ENCODE measurements at places on chromosomes 3 and 15. TPM values are rescaled to one million over a fixed set of nuclear protein-coding genes. Genes with fewer than 3 reads are reported as not detected.

The GOLGA6A gene
- not detected for total RNA-seq

The DAZL gene
- not detected for total RNA-seq

The RYR3 gene
- 0.32 TPM for total RNA-seq

The CSTA gene
- 39.5 TPM for total RNA-seq

The KLHL40 gene
- not detected for total RNA-seq

The DUOXA2 gene
- total RNA-seq = not detected

The ERICH6 gene
- total RNA-seq = not detected

The NANOGP8 gene
- total RNA-seq = 0.59 TPM

The SLC4A7 gene
- 17.2 TPM for total RNA-seq

The IL1RAP gene
- total RNA-seq = 26.8 TPM

DNA sequence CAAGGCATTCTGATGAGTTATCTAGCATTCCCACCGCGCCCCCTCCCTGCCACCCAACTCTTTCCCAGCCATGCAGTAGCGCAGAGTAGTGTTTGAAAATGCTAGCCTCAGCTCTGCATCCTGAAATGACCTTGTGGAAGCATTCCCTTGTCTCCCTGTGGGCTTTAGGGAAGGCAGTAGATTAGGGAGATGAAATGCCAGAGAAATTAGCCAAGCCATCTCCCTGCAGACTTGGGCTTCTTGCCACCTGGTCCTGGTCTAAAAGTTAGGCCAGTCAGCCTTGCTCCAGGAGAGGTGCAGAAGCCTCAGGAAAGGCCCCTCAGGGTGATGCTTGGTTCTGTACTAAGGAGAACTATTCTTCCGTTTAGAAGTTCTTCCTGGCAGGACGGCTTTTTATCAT, 231.2 kb downstream of the CACNA2D3 start:
- DNase-seq = no peak
- H3K27ac ChIP-seq = no peak overlapping the region
- no peaks in the 10 kb centered on the region for H3K27me3 ChIP-seq
- peaks cover 11% of the 10 kb centered on the region for H3K4me1 ChIP-seq

DNA sequence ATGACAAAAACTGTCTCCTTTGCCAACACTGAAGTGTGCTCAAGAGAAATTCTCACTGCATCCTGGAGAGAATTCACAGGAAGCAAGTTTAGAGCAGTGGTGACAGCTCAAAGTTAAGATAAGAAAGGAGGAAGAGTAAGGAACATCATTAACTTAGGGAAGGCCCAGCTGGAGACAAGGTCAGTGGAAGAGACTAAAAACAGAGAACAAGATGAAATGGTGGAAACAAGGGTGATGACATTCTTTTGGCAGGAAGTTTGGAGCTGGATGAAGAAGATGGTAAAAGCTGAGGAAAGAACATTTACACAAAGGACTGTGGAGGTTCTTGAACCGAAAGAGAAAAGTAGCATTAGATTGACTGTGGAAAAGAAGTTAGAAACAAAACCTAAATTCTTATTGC, 6.7 kb upstream of the SUCLG2 start:
- H3K27me3 ChIP-seq = no peaks in the 10 kb centered on the region
- H3K36me3 ChIP-seq = no peaks in the 10 kb centered on the region
- DNase-seq = no peak
- H3K4me1 ChIP-seq = no peaks in the 10 kb centered on the region
- H3K4me3 ChIP-seq = no peak overlapping the region

- H3K4me1 ChIP-seq = peaks cover 28% of the 10 kb centered on the region
- DNase-seq = peak; percentile 98
- H3K27me3 ChIP-seq = no peaks in the 10 kb centered on the region
- H3K27ac ChIP-seq = peak within 1 kb of the TSS; percentile 74
- H3K4me3 ChIP-seq = peak within 1 kb of the TSS; percentile 90
Measured at GRCh38 chr15:39782441-39783138, at the start of gene FSIP1. Gene FSIP1, minus strand, starts transcription at chr15:39782841. Its CDS starts 6,317 bp downstream, at chr15:39776524.

DNA sequence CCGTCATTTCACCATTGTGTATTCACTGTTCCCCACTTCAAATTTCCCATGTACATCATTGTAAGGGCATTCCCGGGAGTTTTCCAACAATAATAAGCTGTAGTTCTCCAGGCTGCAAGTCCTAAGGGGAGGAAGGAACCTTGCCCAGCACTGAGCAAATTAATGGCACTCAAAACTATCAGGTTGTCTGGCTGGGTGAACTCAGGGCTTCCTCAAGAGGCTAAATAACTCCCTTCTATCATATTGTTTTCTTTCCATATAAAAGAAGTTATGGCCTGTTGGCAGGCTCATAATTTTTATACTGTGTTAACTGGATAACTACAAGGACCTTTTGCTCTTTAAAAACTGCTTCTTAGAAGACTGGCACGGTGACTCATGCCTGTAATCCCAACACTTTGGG, 71.4 kb downstream of the SEMA6D start:
- no peaks in the 10 kb centered on the region for H3K4me1 ChIP-seq
- H3K4me3 ChIP-seq = no peak overlapping the region
- H3K27ac ChIP-seq = no peak overlapping the region
- H3K27me3 ChIP-seq = no peaks in the 10 kb centered on the region

DNA sequence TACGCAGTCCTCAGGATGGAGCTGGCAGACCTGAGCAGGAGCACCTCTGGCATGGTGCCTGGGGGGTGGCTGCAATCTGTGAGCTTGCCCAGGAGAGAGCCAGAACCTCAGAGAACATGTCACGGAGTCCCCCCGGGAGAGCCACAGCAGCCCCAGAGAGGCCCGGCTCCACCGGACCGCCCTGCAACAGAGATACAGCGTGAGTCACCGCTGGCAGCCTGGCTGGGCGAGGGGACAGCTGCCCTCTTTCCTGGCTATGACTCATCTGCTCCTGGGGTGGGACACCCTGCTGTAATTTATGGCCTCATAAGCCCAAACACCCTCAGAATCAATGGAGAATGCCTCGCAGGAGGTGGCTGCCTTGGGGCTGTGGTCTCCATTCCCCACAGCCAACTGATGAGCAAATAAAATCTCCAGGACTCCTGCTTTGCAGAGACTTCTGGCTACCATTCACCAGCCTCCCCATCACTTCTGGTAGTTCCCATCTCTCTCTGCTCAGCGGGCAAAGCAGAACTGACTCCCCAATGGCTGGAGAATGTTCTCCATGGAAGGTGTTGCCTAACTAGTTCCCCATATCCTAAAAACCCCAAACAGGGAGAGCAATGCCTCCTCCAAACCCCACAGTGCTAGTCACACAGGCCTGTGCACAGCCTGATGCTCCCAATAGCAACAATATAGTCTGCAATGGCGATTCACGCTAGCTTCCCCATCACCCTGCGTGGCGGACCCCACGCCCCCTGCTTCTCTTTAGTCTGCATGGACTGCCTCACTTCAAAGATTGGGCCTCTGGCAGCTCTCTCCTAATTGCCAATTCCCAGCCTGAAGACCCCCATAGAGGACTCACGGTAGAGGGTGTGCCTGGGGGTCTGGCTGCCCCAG, 21.6 kb downstream of the ACSBG1 start:
- H3K27ac ChIP-seq = no peak overlapping the region
- no peaks in the 10 kb centered on the region for H3K36me3 ChIP-seq
- H3K4me1 ChIP-seq = no peaks in the 10 kb centered on the region

GRCh38 chr15:66746231-66746605, 44.2 kb downstream of the SMAD6 start:
- DNase-seq = no peak
- H3K27ac ChIP-seq = no peak overlapping the region

- no peak overlapping the region for H3K27ac ChIP-seq
- H3K27me3 ChIP-seq = no peaks in the 10 kb centered on the region
- no peaks in the 10 kb centered on the region for H3K36me3 ChIP-seq
- H3K4me1 ChIP-seq = no peaks in the 10 kb centered on the region
Measured at GRCh38 chr15:68536331-68537095, 42.3 kb upstream of the CORO2B start.

- no peaks in the 10 kb centered on the region for H3K27me3 ChIP-seq
- no peak overlapping the region for H3K27ac ChIP-seq
- peaks cover 13% of the 10 kb centered on the region for H3K36me3 ChIP-seq
- no peak for DNase-seq
- H3K4me3 ChIP-seq = no peak overlapping the region
Measured at GRCh38 chr15:81263477-81263876, 60.5 kb downstream of the STARD5 start.

DNA sequence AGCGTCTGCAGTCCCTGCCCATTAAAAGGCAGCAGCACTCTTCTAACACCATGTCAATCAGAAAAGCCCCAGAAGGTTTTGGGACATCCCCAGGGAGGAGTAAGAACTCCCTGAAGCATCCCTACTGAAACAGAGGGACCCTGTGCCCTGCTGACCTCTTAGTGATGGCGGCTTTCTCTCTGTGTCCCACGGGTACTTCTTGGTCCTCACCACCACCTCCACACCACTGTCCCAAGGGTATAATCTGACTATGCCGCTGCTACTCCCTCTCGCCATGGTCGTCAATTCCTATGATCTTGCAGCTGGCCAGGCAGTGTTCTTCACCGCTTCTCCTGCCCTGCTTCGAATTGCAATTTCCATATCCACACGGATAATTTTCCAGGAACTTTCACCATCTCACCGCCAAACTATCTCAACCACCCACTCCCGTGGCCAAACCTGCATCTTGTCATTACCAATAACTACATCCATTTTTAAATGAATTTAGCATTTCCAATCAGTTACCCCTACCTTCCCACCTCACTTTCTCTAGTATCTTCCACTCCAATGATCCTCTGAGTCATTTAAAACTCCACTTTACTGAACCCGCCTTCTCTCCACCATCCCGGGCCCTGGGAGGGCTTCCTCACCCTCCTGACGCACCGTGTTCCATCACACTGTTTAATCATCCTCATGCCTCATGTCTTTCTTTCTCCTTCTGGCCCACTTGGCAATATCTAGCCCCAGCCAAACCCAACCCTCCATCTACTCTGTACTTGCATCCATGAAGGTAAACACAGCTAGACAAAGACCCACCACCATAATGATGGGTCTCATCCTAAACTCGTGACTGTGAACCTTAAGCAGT, 23.7 kb downstream of the PRR23E start:
- peaks cover 6% of the 10 kb centered on the region for H3K27me3 ChIP-seq
- H3K36me3 ChIP-seq = no peaks in the 10 kb centered on the region
- no peaks in the 10 kb centered on the region for H3K4me1 ChIP-seq
- H3K4me3 ChIP-seq = no peak overlapping the region
- no peak for DNase-seq

- H3K27me3 ChIP-seq = peaks cover 99% of the 10 kb centered on the region
- H3K4me1 ChIP-seq = peaks cover 21% of the 10 kb centered on the region
- no peak overlapping the region for H3K4me3 ChIP-seq
- no peak overlapping the region for H3K27ac ChIP-seq
- no peaks in the 10 kb centered on the region for H3K36me3 ChIP-seq
Measured at GRCh38 chr3:147395899-147396711, 10.2 kb downstream of the ZIC4 start.

DNA sequence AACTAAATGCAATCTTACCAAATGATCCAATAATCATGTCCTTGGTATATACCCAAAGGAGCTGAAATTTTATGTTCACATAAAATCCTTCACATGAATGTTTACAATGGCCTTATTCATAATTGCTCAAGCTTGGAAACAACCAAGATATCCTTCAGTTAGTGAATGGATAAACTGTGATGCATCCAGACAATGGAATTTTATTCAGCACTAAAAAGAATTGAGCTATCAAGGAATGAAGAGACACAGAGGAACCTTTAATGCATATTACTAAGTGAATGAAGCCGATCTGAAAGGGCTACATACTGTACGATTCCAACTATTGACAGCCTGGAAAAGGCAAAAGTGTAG, 168.4 kb downstream of the PDE8A start:
- DNase-seq = no peak
- H3K4me3 ChIP-seq = no peak overlapping the region
- no peaks in the 10 kb centered on the region for H3K36me3 ChIP-seq
- no peaks in the 10 kb centered on the region for H3K4me1 ChIP-seq
- no peaks in the 10 kb centered on the region for H3K27me3 ChIP-seq
- no peak overlapping the region for H3K27ac ChIP-seq

- no peak overlapping the region for H3K4me3 ChIP-seq
- no peaks in the 10 kb centered on the region for H3K36me3 ChIP-seq
- DNase-seq = no peak
Measured at GRCh38 chr15:81363718-81364500, 10.1 kb downstream of the TMC3 start.

DNA sequence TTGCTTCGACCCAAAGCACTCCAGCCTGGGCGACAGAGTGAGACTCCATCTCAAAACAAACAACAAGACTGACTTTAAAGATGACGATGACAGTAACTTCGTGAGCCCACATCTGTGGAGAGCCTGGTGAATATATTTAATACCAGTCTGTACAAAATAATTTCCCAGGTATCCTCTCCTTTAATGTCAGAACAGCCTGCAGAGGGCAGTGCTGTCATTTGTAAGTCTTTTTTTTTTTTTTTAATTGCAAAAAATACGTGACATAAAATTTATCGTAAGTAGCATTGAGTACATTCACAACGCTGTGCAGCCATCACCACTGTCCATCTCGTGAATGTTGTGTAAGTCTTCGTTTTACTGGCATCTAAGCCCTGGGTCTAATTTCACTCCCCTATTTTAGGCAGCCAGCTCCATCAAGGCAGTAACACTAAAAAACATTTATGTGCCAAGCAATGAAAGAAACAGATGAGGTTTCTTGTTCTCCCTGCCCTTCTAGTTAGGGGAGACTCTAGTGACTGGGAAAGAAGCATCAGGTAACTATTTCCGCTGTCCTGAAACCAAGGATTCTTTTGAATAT, 1.4 kb downstream of the HTD2 start:
- no peaks in the 10 kb centered on the region for H3K27me3 ChIP-seq
- no peak for DNase-seq
- H3K4me1 ChIP-seq = peaks cover 29% of the 10 kb centered on the region
- peak overlapping the region; percentile 94 for H3K4me3 ChIP-seq

DNA sequence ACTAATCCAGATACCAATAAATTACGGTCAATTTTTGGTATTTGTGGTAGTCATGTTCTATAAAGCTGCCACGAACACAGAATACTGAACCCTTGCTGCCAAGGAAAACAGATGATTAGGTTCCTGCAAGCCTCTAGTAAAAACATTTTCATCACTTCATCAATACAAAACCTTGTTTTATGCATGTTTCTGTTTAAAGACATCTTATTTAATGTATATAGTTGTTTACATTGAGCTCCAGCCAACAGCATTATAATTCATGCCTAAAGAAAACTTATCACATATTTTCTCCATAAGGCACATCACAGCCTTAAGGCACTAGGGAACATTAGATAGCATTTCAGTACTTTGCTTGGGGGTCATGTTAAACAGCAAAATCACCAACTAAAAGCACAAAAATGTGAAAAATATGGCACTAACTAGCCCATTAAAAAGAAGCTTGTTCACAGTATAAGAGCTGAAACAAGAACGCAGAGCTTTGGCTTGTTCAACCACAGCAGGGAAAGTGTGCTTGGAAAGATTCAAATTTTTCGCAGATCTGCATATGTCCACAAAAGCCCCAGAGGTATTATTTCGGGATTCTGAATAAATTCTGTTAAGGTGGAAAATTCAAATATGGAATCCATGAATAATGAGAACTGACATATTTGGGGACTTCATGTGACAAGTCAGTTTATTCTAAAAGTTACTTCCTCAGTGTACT, 27.7 kb downstream of the POLQ start:
- H3K36me3 ChIP-seq = no peaks in the 10 kb centered on the region
- no peak overlapping the region for H3K4me3 ChIP-seq
- DNase-seq = no peak

GRCh38 chr15:51751697-51752683, 593 bp downstream of the TMOD2 start:
- DNase-seq = peak; percentile 60
- no peaks in the 10 kb centered on the region for H3K36me3 ChIP-seq
- H3K27ac ChIP-seq = peak overlapping the region; percentile 62
- H3K4me1 ChIP-seq = peaks cover 25% of the 10 kb centered on the region
- H3K27me3 ChIP-seq = no peaks in the 10 kb centered on the region
- peak overlapping the region; percentile 63 for H3K4me3 ChIP-seq
